ENCODE measurements at places on chromosomes 2 and 18.

DNA sequence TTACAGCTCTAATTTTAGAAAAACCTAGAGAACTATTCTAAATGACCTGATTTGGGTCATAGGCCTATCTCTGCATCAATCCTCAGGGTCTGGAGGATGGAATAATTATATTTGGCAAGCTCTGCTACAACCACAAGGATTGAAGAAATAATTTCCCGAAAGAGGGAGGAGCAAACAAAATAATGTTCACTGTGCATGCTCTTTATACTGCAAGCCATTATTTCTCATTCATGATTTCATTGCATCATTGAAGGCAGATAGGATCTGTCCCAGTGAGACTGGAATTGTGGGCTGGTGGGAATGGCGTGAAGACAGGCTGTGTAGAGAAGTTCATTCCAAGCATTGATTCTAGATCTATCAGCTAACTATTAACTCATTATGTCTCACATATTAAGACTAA, 12.7 kb upstream of the MAPRE2 start:
- DNase-seq, result no peak

GRCh38 chr2:67581751-67582150, 184.6 kb downstream of the ETAA1 start:
- DNase-seq, result no peak

GRCh38 chr2:62971936-62972335, 78.7 kb upstream of the OTX1 start:
- DNase-seq, result no peak

GRCh38 chr2:177604271-177605065, 211.9 kb downstream of the AGPS start:
- peak; percentile 9 for DNase-seq

DNA sequence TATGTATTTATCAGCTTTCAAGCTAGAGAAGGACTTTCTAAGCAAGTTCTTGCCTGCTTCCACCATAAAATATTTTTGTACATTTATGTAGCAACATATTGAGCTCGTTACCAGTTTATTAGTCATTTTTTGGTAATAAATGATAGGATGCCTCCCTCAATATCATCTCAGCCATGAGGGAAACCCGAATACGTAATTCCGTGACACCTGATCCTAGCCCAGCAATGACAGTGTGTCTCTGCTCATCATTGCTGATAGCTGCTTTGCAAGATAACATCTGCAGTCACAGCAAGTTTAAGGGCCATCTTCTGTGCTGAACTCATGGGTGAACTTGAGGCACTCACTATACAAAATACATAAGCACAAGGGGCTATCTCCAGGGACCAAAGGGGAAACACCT, 62.2 kb downstream of the COL6A3 start:
- DNase-seq, result no peak

- DNase-seq, result no peak
Measured at GRCh38 chr2:70807828-70808118, 12.6 kb downstream of the CLEC4F start.

DNA sequence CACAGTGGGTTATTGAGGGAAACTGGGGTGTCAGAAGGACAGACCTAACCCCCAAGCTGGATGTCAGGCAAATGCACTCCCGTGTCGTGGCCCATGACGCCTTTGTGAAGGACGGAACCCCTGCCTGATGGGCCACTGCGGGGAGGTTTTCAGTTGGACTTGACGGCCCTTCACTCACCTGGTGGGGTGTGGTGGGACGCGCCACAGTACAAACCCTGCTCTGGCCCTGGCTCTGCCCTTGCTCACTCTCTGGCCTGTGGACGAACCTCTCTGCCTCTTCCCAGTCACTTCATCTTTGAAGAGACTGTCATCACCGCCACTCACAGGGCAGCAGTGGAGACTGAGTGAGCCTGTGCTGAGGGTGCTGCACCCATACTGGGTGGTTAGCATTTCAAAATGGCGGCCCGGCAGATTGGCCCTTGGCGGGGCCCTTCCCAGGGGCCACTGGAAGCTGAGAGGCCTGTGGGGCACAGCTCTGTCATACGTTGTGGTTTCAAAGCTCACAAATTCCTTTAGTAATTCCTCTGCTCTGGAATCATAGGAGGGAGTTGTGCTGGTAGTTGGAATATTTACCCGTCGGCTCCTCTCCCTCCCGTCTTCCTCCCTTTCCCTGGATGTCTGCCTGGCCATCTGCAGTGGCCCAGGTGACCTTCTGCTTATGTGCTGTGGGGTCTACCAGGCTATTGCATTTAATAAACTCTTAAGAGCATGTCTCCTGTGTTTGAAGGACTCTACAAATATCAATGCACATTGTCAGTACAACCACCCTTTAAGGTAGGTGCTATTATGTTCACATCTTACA, 200.6 kb downstream of the CTIF start:
- no peak for DNase-seq

- DNase-seq, result no peak
Measured at GRCh38 chr18:26863122-26863879, 2.2 kb downstream of the AQP4 start.

DNA sequence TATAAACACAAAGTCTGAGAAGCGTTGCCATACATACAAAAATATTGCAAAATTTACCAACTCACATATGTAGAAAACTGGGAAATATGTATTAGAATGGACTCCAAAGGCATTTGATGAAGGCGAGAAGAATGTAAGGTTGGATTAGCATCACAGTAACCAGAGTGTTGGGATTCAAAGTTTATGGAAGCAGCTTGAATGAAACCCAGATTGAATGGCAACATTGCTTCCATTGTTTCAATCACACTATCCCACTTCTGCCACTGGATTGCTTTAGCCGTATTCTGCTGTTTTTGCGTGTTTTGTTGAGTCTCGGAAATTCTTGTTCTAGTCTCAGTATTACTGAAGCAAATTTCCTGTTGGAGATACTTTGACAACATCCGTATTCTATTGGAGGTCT, 609.0 kb upstream of the LRATD1 start:
- DNase-seq, result no peak

DNA sequence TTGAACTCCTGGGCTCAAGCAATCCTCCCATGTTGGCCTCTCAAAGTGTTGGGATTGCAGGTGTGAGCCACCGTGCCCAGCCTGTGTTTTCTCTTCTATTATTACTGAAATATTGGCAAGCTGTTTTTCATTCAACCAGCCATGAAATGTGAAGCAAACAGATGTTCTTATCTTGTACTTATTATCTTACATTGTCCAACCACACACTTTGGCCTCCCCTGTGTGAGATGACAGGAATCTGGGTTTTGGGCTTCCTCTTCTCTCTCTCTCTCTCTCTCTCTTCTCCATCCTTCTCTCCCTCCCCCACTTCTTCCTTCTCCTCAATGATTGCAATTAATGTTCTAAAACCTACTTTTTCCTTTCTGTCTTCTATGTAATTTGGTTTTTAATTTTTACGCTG, 33.1 kb downstream of the RAMP1 start:
- no peak for DNase-seq

GRCh38 chr2:34372967-34373366, 773.9 kb upstream of the FAM98A start:
- no peak for DNase-seq
